Lower lobe of right lung (tissue), 2 donors: ENCODE measurements at places on chromosomes 3 and 15. TPM values are rescaled to one million over a fixed set of nuclear protein-coding genes. Genes with fewer than 3 reads are reported as not detected.

FGF7 gene
- total RNA-seq: 24.2 TPM

RETNLB gene
- not detected for total RNA-seq

SPATA12 gene
- total RNA-seq: 0.15 TPM

SH3GL3 gene
- total RNA-seq: 2.6 TPM

DNA sequence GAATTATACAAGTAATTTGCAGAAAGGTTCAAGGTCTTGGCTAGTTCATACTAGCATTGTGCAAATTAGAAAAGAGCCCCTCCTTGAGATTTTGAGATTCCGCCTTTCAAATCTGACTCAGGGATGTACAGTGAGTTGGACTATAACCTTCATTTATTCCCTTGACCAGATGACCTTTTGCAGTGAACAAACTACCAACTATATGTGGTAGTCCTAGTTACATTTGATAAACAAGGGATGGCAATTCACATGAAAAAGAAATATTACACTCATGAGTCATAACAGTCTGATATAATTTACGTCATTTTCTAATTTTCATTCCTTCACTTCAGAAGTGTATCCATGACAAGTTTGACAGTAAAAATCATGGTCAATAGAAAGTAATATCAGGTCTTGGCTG is 860.4 kb downstream of the ROBO1 start:
- no peaks in the 10 kb centered on the region for H3K36me3 ChIP-seq
- no peak overlapping the region for H3K4me3 ChIP-seq
- no peaks in the 10 kb centered on the region for H3K27me3 ChIP-seq
- H3K27ac ChIP-seq: no peak overlapping the region
- no peak for DNase-seq

DNA sequence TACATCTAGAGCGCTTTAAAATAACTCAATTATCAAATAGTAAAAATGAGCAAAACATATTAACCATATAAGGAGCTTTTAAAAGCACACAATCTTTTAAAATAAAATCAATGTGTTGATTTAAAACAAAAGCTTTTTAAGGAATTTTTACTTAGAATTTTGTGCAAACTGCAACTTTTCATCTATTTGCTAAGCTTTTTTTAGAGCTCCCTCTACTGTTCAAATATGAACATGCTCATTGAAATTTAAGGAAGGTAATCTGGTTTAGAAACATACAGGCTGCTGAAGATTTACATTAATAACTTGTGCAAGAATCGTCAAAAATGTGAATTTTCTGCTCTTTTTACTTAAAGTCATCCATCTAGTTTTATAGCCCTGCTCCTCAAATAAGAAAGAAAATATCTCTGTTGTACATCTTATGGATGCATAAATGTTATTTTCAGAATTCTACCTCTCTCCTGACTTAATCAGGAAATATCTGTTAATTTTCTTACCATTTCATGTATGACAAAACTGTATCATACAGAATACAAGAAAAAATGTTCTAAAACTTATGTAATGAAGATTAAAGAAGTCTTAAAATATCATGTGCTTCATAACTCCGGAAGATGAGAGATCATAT is 469.4 kb upstream of the ROBO2 start:
- no peak overlapping the region for H3K27ac ChIP-seq
- H3K4me3 ChIP-seq: no peak overlapping the region
- H3K27me3 ChIP-seq: no peaks in the 10 kb centered on the region
- DNase-seq: no peak
- no peaks in the 10 kb centered on the region for H3K36me3 ChIP-seq

DNA sequence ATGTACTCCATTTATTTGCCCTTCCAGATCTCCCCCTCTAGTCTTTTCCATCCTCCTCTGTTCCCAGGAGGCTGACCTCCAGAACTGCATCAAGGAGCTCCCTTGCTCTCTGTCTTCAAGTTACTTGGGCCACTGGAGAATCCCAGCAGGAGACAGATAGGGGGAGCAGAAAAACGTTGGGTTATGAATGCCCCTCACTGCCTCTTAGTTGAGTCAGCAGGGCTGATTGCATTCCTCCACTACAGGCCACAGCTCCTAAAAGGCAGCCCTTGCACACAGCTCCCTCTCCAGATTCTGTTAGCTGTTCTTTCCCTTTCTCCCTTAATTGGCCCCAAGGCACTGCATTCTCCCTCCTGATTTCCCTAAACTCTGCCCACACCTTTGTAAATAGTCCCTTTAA is 12.4 kb upstream of the CEP152 start:
- H3K27me3 ChIP-seq: no peaks in the 10 kb centered on the region
- no peak for DNase-seq
- H3K36me3 ChIP-seq: no peaks in the 10 kb centered on the region
- H3K4me3 ChIP-seq: no peak overlapping the region
- no peaks in the 10 kb centered on the region for H3K4me1 ChIP-seq
- H3K27ac ChIP-seq: no peak overlapping the region

DNA sequence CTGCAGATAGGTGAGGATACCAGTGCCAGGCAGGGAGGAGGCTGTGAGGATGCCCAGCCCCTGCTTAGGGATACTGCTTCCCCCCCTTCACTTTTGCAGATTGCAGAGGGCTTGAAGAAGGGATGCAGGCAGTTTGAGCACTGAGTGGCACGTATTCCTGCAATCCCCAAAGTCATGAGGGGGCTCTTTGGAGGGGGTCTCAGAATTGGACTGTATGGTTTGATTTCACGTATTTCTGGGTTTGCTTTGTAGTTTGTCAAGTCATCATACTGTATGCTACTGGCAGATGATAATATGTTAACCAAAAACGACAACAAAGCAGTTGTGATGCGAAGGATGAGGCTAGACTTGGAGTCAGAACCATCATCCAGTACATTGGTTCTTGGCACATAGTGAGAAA is 28.1 kb downstream of the CHST14 start:
- H3K4me3 ChIP-seq: no peak overlapping the region
- no peak for DNase-seq
- no peaks in the 10 kb centered on the region for H3K27me3 ChIP-seq

GRCh38 chr3:97763586-97764406 is 762 bp upstream of the ARL6 start:
- H3K4me3 ChIP-seq: peak overlapping the region; percentile 96
- DNase-seq: no peak
- peaks cover 2% of the 10 kb centered on the region for H3K36me3 ChIP-seq
- peaks cover 18% of the 10 kb centered on the region for H3K4me1 ChIP-seq
- no peaks in the 10 kb centered on the region for H3K27me3 ChIP-seq
- peak overlapping the region; percentile 80 for H3K27ac ChIP-seq

- H3K4me3 ChIP-seq: no peak overlapping the region
- no peak for DNase-seq
- H3K27me3 ChIP-seq: peaks cover 6% of the 10 kb centered on the region
- H3K4me1 ChIP-seq: no peaks in the 10 kb centered on the region
- H3K27ac ChIP-seq: no peak overlapping the region
- H3K36me3 ChIP-seq: no peaks in the 10 kb centered on the region
Measured at GRCh38 chr3:42247576-42248027, 18.4 kb downstream of the CCK start.

DNA sequence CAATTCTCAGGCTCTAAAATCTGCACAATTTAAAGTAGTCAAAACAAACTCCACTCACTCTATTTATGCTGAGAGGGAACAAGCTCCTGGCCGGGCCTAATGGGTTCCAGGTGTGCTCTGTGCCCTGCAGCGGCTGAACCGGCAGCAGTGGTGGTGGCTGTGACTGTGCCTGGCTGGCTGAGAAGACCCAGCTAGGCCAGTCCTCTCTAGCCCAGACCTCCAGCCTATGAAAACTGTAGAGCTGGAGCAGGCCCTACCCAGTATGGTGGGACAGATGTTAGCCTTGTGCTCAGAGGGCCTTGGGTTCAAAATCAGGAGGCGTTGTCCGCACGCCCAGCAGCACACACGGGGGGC is 37.0 kb downstream of the EPHB3 start:
- H3K4me3 ChIP-seq: no peak overlapping the region
- H3K27me3 ChIP-seq: peaks cover 28% of the 10 kb centered on the region
- DNase-seq: no peak
- H3K4me1 ChIP-seq: peaks cover 16% of the 10 kb centered on the region
- no peak overlapping the region for H3K27ac ChIP-seq

DNA sequence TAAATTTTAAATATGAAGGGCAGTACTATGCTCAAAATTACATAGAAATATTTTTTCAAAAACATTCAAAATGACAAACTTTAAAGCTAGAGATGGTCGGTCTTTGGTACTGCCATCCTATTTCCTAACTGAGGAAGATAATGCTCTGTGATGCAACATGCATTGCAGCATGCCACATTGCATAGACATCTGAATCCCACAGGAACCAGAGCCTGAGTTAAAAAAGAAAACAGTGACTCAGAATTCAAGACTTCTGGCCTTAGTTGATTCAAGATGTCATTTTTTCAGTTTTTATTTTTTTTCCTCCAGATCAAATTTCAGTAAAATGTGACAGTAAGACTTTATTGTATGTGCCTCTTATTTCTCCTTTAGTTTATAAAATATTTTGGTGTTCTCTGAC is 33.1 kb downstream of the TP63 start:
- H3K4me3 ChIP-seq: no peak overlapping the region
- no peak overlapping the region for H3K27ac ChIP-seq
- no peaks in the 10 kb centered on the region for H3K27me3 ChIP-seq

DNA sequence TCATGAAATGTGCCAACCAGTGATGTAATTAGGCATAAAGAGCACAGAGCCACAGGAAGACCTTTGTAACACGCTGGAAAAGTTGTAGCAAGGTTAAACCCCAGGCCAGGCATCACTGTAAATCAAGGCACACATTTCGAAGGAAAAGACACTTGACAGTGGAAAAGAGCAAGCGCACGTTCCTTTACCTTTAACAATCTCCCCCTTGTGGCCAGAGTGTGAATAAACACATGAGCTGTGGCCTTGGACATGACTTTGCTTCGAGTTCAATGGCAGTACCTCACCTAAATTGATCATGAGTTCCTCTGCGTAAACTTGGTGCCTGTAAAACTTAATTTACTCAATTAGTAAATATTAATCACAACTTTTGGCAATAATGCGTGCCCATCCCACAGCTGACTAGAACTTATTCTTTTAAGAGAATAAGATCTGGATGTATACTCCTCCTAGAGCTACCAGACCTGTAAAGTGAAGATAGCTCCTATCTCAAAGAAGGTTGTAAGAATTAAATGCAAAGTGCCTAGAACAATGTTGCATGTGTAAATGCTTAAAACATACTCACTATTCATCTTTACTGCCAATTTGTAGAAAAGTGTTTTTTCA is 757.0 kb upstream of the NECTIN3 start:
- H3K27me3 ChIP-seq: no peaks in the 10 kb centered on the region
- no peak overlapping the region for H3K4me3 ChIP-seq
- H3K27ac ChIP-seq: no peak overlapping the region
- no peaks in the 10 kb centered on the region for H3K4me1 ChIP-seq
- no peaks in the 10 kb centered on the region for H3K36me3 ChIP-seq
- DNase-seq: no peak

GRCh38 chr3:25291481-25291905 is 136.6 kb upstream of the RARB start:
- DNase-seq: no peak
- no peaks in the 10 kb centered on the region for H3K27me3 ChIP-seq
- no peaks in the 10 kb centered on the region for H3K36me3 ChIP-seq
- H3K27ac ChIP-seq: no peak overlapping the region
- no peaks in the 10 kb centered on the region for H3K4me1 ChIP-seq

DNA sequence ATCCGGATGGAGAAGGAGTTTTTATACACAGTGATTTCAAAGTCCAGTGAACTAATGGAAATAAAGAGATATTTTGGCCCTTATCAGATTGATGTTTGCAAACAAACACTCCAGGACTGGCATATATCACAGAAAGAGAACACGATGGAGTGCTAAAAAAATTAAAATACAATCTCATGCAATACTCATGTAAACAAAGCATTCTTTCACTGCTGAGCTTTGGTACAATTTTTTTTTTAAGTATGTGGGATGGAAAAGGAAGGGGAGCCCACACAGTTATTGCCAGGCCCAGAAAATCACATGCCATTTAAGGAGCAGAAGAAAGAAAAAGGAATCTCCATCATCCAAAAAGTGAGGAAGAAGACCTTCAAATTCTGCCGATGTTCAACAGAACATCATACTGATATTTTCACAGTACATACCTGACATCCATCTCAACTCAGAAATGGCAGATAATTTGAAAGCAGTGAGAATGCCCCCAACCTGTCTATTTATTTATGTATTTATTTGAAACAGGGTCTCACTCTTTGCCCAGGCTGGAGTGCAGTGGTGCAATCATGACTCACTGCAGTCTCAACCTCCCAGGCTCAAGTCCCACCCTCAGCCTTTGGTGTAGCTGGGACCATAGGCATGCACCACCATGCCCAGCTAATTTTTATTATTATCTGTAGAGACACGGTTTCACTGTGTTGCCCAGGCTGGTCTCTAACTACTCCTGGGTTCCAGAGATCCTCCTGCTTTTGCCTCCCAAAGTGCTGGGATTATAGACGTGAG is 107.5 kb upstream of the SLC2A2 start:
- H3K27ac ChIP-seq: no peak overlapping the region
- H3K36me3 ChIP-seq: peaks cover 12% of the 10 kb centered on the region
- no peaks in the 10 kb centered on the region for H3K4me1 ChIP-seq
- H3K27me3 ChIP-seq: no peaks in the 10 kb centered on the region
- no peak overlapping the region for H3K4me3 ChIP-seq

GRCh38 chr3:142925140-142925539 is 36.3 kb upstream of the PCOLCE2 start:
- H3K27me3 ChIP-seq: no peaks in the 10 kb centered on the region
- DNase-seq: no peak
- no peak overlapping the region for H3K4me3 ChIP-seq
- H3K36me3 ChIP-seq: no peaks in the 10 kb centered on the region

GRCh38 chr3:20040548-20041196 is 426 bp downstream of the KAT2B start:
- H3K4me3 ChIP-seq: peak overlapping the region; percentile 80
- peak; percentile 87 for DNase-seq
- no peaks in the 10 kb centered on the region for H3K36me3 ChIP-seq
- H3K27ac ChIP-seq: peak overlapping the region; percentile 91
- H3K4me1 ChIP-seq: peaks cover 45% of the 10 kb centered on the region

GRCh38 chr15:63719281-63719680 is 114.5 kb downstream of the HERC1 start:
- H3K36me3 ChIP-seq: peaks cover 52% of the 10 kb centered on the region
- H3K4me3 ChIP-seq: no peak overlapping the region
- DNase-seq: no peak
- peaks cover 14% of the 10 kb centered on the region for H3K4me1 ChIP-seq
- peak overlapping the region; percentile 37 for H3K27ac ChIP-seq
- H3K27me3 ChIP-seq: no peaks in the 10 kb centered on the region

GRCh38 chr3:178058629-178059028 is 477.6 kb upstream of the KCNMB2 start:
- no peak for DNase-seq
- no peaks in the 10 kb centered on the region for H3K36me3 ChIP-seq
- no peak overlapping the region for H3K4me3 ChIP-seq

- no peaks in the 10 kb centered on the region for H3K4me1 ChIP-seq
- no peaks in the 10 kb centered on the region for H3K27me3 ChIP-seq
- no peaks in the 10 kb centered on the region for H3K36me3 ChIP-seq
- H3K4me3 ChIP-seq: no peak overlapping the region
Measured at GRCh38 chr3:89474333-89475130, 367.1 kb downstream of the EPHA3 start.

DNA sequence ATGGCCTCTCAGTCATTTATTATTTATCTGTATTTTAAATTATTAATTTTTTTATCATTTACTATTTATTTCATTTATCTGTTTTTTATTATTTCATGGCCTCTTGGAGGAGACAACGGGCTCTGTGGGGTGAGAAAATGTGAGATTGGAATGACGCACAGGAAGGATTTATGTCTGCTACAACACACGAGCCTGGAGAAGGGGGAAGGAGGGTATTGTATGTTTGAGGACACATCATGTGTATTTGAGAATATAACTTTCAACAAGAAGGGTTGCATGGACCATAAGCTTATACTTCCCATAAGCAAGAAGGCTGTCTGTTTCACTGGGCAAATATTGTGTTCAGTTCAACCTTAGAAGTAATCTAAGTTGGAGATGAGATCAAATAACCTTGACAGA is 31.7 kb downstream of the LSM3 start:
- no peaks in the 10 kb centered on the region for H3K4me1 ChIP-seq
- no peak overlapping the region for H3K4me3 ChIP-seq
- H3K27me3 ChIP-seq: no peaks in the 10 kb centered on the region
- H3K27ac ChIP-seq: no peak overlapping the region
- H3K36me3 ChIP-seq: no peaks in the 10 kb centered on the region
